Activated T-cell treated with anti-CD3 and anti-CD28 coated beads, Interleukin-2, amount 50 U/mL, for 48 hours (primary cell): ENCODE measurements at places on chromosomes 11 and 22.

DNA sequence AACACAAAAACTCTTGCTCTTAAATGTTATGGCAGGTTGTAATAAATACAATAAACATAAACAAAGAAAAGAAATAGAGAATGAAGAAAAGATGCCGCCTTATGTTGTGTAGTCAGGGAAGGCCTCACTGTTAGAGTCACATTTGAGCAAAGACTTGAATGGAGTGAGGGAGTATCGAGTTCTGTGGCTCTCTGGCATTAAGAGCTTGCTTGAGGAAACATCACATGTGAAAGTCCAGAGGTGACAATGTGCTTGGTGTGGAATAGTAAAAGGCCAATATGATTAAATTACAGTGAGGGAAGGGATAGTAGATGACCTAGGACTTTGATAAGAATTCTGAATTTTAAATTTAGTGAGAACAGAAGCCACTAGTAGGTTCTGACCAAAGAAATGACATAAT, 139.4 kb downstream of the ATG16L2 start:
- no peak for DNase-seq

DNA sequence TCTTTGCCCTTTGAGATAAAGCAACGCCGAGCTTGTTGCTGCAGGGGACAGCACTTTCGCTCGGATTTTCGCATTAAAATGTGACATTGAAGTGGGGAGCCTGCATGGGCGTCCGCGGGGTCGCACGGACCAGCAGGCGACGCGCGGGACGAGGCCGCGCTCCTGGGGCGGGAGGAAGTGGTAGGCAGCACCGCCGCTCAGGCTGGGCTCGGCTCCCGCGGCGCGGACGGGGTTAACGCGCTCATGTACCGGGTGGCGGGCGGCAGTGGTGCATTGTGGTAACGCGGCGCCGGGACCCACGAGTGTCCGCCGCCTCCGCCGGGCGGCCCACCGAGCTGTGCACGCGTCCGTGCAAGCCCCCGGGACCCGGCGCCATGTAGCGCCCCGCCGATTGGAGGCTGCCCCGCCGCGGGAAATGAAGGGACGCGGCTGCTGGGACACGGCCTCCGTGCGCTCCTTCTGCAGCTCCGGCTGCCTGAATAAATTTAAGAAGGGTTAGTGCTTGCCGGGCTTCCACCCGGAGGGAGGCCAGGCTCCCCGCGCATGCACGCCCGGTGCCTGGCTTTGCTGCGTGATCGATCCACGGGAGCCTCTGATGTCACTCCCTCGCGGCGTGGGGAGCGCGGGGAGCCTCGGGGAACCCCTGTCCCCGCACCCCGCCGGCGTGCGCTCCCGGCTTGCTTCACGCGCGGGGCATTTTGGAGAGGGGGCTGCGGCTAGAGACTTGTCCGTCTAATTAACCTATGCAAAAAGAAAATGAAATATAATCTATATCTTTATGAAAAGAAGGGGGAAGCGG, 127.7 kb downstream of the OSBP2 start:
- DNase-seq, result peak; percentile 39

GRCh38 chr22:43255299-43255698, 68.4 kb upstream of the TTLL12 start:
- no peak for DNase-seq

- DNase-seq, result no peak
Observed at GRCh38 chr11:132187814-132188213, 817.4 kb downstream of the NTM start.

- no peak for DNase-seq
Observed at GRCh38 chr11:46387456-46387855, 4.1 kb downstream of the CHRM4 start.

DNA sequence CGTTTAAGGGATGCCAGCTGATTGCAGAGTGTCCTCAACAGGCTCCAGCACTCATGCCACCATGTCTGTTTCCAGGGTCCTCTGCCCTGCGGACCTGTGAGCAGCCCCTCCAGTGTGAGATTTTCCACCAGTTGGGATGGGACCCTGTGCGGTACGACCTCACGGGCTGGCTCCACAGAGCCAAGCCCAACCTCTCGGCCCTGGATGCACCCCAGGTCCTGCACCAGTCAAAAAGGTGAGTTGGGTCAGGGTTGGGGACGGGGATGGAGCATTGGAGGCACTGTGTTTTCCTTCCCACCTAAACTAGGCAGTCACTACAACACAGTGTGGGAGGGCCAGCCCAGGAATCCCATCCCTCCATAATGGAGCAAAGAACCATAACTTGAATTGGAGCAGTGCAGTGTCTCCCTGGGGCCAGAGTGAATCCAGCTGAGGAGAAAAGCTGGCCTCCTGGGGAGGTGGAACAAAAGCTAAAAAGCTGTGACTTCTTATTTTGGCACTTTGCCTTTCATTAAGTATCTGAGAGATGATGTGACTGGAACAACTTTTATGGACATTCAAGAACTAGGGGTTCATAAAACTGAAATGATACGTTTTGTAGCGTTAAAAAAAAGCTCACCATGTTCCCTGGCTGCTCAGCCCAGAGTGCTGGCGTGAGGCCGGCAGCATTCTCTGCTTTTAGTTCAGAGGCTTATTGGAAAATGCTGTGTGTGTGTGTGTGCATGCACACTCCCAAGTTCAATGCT, 101.8 kb downstream of the MYO18B start:
- DNase-seq, result no peak

GRCh38 chr11:971731-972365, 46.2 kb downstream of the AP2A2 start:
- no peak for DNase-seq

DNA sequence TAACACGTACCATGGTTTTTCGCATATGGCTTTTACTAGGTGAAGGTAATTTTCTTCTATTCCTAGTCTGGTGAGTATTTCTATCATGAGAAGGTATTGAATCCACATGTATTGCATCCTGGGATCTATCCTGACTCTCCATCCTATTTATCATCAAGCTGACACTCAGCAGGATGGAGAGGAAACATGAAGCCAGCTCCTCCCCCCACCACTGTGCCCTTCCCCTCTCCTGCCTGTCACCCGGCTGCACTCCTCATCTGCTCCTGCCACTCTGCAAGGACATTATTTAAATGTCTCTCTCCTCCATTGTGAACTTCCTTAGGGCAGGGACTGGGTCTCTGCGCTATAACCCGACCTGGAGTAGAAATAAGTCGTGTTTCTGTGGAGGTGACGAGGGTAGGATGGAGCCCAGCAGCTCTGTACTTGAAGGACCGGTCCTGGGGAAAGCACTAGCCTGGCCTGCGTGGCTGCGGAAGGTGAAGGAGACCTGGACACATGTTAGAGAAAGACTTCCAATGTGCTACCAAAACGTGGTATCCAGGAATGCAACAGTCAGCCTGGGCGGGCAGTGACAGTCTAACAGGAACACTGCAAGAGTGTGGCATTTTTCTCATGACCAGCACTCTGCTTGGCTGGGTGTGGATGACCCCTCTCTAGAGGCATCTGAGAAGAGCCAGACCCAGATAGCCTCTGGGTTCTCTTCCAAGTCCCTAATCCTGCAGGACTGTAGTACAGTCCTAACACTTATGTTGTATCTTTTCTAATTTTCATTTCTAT, 111.2 kb downstream of the MICAL3 start:
- DNase-seq, result no peak

- no peak for DNase-seq
Observed at GRCh38 chr11:55852141-55852540, 13.6 kb downstream of the OR5D16 start.
